ENCODE measurements at places on chromosomes 5 and 9.
A peak's percentile ranks its signal among the peaks of the same experiment; 100 is the strongest.

GRCh38 chr9:13721481-13722235 is 442.2 kb upstream of the MPDZ start:
- no peak overlapping the region for H3K27ac ChIP-seq
- H3K4me3 ChIP-seq = no peak overlapping the region
- H3K27me3 ChIP-seq = no peaks in the 10 kb centered on the region
- H3K4me1 ChIP-seq = no peaks in the 10 kb centered on the region
- no peaks in the 10 kb centered on the region for H3K36me3 ChIP-seq
- DNase-seq = no peak

- no peak overlapping the region for H3K27ac ChIP-seq
- DNase-seq = no peak
- H3K36me3 ChIP-seq = no peaks in the 10 kb centered on the region
- H3K4me1 ChIP-seq = peaks cover 4% of the 10 kb centered on the region
These were observed 4.2 kb upstream of the PHF2 start for GRCh38 chr9:93572221-93572620.

GRCh38 chr9:113886466-113886865 is 10.4 kb downstream of the ZNF618 start:
- H3K27ac ChIP-seq = no peak overlapping the region
- peaks cover 6% of the 10 kb centered on the region for H3K4me1 ChIP-seq
- peak overlapping the region; percentile 22 for H3K4me3 ChIP-seq
- no peaks in the 10 kb centered on the region for H3K36me3 ChIP-seq

- H3K27ac ChIP-seq = no peak overlapping the region
- H3K27me3 ChIP-seq = no peaks in the 10 kb centered on the region
- DNase-seq = no peak
- H3K36me3 ChIP-seq = no peaks in the 10 kb centered on the region
These were observed 289.6 kb downstream of the GABRB2 start for GRCh38 chr5:161256957-161257356.

DNA sequence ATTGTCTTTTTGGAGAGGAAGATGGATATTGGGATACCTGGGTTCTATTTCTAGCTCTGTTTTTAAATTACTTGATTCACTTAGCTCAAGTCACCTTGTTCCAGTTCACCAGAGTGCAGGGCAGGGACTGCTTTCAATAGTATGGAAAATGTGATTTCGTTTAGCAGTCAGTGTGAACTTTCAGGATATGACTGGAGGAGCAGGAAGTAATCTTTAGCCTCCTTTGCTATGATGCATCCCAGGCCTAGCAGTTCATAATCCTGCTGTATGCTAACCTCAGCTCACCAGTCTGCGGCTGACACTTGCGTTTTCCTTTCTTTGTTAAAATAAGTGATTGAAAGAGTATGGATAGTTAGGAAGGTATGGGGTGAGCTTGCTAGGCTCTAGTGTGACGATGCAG is 169.7 kb downstream of the ARHGAP26 start:
- H3K4me1 ChIP-seq = no peaks in the 10 kb centered on the region
- H3K27ac ChIP-seq = no peak overlapping the region
- no peaks in the 10 kb centered on the region for H3K36me3 ChIP-seq
- no peak for DNase-seq
- no peak overlapping the region for H3K4me3 ChIP-seq
- H3K27me3 ChIP-seq = no peaks in the 10 kb centered on the region
